ENCODE measurements at places on chromosomes 2 and 18.

DNA sequence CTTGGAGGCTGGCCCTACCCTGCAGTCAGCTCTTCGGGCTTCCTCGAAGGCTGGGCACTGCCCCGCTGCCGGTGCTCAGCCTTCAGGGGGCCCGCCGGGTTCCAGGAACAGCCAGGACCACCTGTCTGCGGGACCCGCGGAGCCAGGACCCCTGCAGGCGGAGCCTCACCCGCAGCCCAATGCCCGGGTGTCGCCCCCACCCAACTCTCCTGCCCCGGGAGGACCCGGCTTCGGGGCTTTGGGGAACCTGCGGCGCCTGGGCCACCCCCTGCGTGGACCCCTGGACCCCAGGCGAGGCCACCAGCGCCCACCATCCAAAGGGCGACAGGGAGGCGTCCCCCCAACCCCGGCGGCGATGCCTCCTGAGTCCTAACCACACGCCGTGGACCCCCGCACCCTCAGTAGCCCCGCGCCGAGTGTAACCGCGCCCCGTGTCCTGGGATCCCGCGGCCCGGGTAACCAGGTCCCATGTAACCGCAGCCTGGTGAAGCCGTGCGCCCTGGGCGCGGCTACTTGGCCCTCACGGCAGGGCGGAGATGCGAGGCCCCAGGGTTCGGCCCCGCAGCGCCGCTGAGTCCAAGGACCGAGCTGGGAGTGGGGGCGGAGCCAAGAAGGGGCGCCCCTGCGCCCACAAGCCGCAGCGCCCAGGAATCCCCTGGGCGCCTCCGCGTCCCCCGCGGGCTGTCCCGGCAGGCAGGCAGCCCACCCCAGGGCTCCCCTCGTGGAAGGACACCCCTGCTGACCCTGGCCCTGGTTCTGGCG, 11.0 kb upstream of the UBE2F start:
- DNase-seq, result no peak

- DNase-seq, result no peak
These were observed 281.1 kb upstream of the SLC14A2 start for GRCh38 chr18:45334191-45334590.

DNA sequence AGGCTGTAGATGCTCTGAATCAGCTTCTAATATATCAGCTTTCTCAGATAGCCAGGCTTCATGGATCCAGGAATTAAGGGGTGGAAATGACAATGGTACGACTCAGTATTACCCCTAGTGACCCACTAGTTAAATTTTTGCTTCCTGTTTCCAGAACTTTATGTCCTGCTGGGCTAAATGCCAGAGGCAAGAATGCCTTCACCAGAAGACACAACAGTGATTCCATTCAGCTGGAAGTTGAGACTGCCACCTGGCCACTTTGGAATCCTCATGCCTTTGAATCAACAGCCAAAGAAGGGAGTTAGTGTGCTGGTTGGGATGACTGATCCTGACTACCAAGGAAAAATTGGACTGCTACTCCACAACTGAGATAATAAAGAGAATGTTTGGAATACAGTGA, 239.1 kb downstream of the ASXL3 start:
- no peak for DNase-seq

- DNase-seq, result no peak
These were observed 86.6 kb downstream of the ANTXR1 start for GRCh38 chr2:69099541-69099940.

GRCh38 chr2:69223759-69224511, 163.1 kb downstream of the GFPT1 start:
- DNase-seq, result no peak

GRCh38 chr2:226115102-226115831, 684.4 kb downstream of the IRS1 start:
- no peak for DNase-seq

DNA sequence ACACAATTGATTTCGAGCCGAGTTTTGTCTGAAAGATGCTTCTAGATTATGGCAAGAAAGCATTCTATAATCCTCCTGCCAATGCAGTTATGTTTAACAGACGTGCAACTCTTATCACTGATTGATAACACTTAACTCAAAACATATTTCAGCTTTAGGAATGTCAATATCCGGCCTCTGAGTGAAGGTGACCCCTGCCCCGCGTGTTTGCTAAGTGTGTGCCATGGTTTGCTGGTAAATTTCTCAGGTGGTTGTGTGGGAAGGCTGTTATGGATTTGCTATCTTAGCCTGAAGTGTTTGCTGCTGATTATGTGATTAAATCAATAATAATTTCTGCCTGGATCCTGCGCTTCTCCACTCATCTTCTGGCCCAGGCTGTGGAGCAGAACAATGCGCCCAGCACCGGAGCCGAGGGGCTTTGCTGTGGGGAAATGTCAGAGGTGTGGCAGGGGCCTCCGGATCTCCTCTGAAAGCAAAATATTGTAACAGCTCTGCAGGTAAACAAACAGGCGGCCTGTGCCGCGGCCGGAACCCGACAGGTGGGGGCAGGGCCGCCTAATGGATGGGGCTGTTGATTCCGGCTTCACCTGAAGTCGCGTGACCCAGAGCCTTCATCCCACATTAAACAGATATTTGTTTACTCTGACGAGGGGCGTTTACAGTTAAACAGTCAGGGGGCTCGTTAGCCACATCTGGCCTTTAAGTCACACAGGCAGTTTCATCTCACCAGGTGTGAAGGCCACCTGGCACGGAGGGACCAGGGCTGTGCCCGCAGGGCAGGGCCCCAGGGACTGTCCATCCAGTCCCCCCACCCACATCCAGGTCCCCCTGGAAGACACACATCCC, 210.7 kb upstream of the SALL3 start:
- DNase-seq, result peak; percentile 12

DNA sequence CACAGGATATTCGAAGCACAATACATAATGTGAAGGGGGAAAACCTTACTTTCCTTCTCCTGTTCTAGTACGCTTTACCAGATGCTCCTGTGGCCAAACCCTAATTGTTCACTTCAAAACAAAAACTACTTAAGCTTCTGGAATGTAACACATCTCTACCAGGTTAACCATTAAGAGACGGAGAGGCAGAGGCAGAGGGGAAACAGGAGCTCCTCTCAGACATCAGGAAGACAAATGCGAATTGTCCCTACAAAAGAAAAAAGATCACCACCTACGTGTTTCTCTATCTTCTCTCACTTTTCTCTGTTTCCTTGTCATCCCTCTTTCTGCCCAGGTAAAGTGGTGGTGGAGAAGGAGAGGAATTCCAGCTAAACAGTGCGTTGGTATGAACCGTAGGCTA, 266.8 kb downstream of the NRXN1 start:
- no peak for DNase-seq

- DNase-seq, result no peak
These were observed 44.7 kb downstream of the FAM210A start for GRCh38 chr18:13681701-13682100.

GRCh38 chr2:207750345-207750744, 19.4 kb downstream of the FZD5 start:
- peak; percentile 58 for DNase-seq

- no peak for DNase-seq
These were observed 57.6 kb downstream of the KCNG2 start for GRCh38 chr18:79855147-79855933.

- no peak for DNase-seq
These were observed 304.8 kb downstream of the RND3 start for GRCh38 chr2:150182566-150183235.

GRCh38 chr18:12659904-12660605, 2.1 kb upstream of the SPIRE1 start:
- DNase-seq, result no peak

DNA sequence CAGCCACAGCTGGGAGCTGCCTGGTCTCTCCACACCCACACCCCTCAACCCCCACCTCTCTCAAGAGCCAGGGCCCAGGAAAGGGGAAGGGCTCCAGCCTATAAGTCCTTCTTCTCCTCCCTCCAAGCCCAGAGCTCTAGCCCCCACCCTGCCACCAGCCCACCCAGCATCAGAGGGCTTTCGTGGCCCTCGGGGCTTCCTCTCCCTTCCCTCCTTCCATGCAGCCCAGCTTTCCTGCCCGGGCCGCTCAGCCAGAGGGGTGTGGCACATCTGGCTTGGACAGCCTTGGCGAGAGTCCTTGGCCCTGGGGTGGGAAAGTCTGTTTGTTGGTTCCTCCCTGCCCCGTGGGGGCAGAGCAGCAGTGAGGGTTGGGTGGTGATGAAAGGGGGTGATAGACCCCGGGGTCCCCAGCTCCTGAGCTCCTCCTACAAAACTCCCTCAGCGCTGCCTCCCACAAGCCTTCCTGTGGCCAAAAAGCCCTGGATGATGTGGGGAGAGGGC, 7.0 kb downstream of the TNS1 start:
- no peak for DNase-seq

GRCh38 chr2:63425079-63425416, 163.2 kb downstream of the WDPCP start:
- DNase-seq, result no peak

DNA sequence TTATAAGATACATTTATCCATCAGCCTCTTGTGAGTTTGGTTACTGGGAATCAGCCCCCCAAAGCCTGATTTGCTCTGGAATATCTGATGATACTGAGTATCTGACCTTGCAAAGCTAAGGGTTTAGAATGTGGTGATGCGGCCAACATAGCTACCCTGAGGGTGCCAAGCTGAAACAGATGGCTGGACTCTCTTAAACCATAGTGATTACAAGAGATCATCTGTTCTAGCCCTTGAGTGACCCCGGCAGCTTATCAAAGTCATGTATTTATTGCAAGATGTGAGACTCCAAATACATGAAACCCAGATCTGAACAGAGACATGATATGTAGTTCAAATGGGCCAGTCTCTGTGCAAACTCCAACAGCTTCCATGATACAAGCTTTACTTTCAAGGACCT, 78.2 kb upstream of the CABLES1 start:
- DNase-seq, result no peak

- no peak for DNase-seq
These were observed 41.5 kb downstream of the TSHZ1 start for GRCh38 chr18:75252136-75252535.

All from NCI-H1930 (cell line).